ENCODE measurements at places on chromosomes 2 and 18.

DNA sequence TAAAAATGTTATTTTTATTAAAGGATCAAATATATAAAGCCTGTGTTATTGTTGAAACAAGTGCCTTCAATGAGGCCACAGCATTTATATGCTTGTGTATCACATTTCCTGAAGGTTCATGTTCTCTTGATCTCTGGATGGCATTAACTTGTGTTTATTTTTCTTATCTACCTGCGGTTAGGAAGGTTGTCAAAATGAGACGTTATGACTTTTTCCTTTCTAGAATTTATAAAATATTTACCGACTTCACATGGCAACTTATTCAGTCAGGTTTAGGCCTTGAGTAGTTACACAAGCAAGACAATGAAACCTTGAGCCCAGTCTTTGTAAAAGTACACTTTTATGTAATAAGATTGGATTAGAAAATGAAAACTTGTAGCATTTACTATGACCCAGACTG is 196.4 kb upstream of the ACVR2A start:
- DNase-seq: no peak

DNA sequence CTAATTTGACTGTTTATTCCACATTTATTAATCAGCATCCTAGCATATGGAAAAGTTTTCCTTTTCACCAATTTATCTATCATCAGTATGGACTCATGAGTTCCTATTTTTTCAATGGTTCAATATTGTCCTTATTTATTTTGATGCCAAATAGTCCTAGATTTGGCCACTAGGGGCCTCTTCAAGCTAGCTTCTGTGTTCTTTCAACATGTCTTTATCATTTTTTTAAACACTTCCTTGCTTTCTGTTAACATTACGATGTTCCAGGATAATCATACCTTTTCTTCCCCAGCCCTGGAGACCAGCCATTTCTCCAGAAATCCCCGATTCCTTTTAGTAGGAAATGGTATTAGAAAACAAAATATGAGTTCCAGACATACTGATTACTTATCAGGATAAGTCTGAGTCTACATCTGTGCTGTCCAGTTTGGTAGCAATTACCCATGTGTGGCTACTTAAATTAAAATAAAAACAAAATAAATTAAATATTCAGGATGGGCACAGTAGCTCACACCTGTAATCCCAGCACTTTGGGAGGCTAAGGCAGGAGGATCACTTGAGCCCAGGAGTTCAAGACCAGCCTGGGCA is 70.6 kb downstream of the RPE start:
- no peak for DNase-seq

GRCh38 chr2:9967053-9967775 is 15.7 kb downstream of the GRHL1 start:
- no peak for DNase-seq

- no peak for DNase-seq
Observed at GRCh38 chr2:160752475-160753330, 259.1 kb upstream of the RBMS1 start.

DNA sequence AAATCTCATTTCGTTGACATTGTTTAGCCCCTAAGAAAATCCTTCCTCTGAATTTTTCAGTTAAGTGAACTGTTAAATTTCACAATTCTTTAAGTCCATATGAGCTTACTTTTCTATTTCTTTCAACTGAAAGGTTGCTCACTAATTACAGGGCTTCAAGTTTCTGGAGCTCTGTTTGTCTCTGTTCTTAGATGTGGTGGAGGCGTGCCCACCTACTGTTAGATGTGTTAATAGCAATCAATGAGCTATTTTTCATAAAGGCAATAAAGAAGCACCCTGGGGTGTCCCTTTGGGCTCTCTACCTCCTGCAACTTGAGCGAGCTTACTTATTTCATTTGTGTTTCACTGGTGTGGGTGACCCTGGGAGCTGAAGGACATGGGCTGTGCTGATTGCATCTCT is 25.0 kb downstream of the CREG2 start:
- DNase-seq: no peak

- no peak for DNase-seq
Observed at GRCh38 chr18:48545757-48546321, 7.0 kb downstream of the CTIF start.

- no peak for DNase-seq
Observed at GRCh38 chr2:133138693-133139092, 429.6 kb downstream of the NCKAP5 start.

GRCh38 chr2:215517391-215517790 is 81.5 kb upstream of the FN1 start:
- no peak for DNase-seq

- DNase-seq: peak; percentile 66
Observed at GRCh38 chr2:20421336-20421987, 25.4 kb upstream of the RHOB start.

DNA sequence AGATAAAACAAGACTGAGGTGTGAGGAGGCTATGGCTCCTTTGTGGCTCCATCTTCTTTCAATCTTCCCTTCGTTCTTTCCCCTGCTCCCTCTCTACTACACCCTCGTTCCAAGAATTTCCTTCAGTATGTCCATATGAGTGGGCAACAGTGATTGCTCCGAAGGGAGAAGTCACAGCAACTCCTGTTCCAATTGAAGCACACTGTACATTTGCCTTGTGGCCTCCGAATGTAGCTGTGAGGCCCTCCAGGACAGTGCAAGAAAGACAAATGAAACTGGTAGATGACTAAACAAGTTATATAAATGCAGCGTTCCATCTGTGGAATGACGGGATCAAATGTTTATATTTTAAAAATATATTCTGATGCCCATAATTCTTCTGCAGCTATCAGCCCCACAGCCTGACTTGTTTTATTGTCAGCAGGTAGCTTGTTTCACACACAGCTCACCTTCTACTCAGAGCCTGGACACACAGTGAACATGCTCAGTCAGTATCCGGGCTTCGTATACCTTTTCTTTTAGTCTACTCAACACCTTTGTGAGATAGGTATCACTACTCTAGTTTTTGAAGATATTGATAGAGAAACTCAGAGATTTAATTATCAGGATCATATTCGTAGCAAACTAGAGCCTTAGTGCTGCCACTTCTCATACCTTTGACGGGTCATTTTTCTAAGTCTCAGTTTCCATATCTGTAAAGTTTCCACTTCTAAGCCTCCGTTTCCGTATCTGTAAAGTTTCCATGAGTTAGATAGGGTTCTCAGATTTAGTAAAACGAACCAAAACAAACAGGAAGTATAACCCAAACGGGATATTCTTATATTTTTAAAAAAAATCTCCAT is 216.7 kb upstream of the STON1 start:
- no peak for DNase-seq

GRCh38 chr2:127108090-127108523 is 1.2 kb upstream of the BIN1 start:
- DNase-seq: no peak

- DNase-seq: no peak
Observed at GRCh38 chr2:84458551-84459017, 496 bp downstream of the SUCLG1 start.

DNA sequence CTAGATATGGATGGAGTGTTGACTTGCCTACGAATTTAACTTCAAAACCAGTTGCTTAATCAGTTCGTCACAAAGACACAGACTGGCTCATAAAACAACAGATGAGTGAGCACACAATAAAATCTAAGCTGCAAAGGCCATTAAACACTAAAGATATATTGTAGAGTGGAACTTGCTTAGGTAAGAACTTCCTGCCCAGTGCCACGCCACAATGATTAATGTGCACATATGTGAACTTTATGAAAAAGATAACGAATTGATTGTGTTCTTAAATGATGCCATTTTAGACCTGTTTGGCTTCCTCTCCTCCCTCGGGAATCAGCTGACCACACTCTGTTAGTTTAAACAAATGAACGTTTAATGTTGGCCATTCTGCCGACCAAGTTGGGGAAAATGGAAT is 2031.3 kb upstream of the CELF4 start:
- no peak for DNase-seq

DNA sequence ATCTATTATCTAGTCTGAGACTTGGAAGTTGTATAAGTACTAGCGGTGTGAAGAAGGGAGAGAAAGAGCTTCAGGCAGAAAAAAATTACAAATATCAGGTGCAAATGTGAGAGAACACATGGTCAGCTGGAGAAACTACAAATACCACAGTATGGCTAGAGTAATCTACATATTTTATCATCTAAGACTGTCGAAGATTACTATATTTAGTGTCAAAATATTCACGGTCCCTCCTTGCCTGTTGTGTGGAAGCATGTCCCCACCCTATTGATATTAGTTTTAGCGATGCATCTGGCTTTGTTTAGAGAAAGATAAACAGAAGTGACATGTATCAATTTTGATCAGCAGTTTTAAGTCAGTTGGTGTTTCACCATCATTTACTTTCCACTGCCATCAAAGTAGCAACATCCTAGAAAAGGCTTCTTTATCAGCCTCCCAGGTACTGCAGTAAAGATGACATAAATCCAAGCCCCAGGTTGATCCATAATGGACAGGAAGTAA is 90.5 kb upstream of the ITGA4 start:
- DNase-seq: no peak

GRCh38 chr18:76678248-76678647 is 144.1 kb upstream of the ZNF236 start:
- DNase-seq: no peak

- DNase-seq: no peak
Observed at GRCh38 chr18:44786688-44787087, 106.0 kb downstream of the SETBP1 start.

- DNase-seq: no peak
Observed at GRCh38 chr2:204966245-204966644, 421.0 kb downstream of the PARD3B start.

GRCh38 chr2:240208631-240209211 is 68.3 kb upstream of the OTOS start:
- DNase-seq: no peak

GRCh38 chr2:143994961-143995360 is 525.0 kb downstream of the ZEB2 start:
- DNase-seq: no peak

DNA sequence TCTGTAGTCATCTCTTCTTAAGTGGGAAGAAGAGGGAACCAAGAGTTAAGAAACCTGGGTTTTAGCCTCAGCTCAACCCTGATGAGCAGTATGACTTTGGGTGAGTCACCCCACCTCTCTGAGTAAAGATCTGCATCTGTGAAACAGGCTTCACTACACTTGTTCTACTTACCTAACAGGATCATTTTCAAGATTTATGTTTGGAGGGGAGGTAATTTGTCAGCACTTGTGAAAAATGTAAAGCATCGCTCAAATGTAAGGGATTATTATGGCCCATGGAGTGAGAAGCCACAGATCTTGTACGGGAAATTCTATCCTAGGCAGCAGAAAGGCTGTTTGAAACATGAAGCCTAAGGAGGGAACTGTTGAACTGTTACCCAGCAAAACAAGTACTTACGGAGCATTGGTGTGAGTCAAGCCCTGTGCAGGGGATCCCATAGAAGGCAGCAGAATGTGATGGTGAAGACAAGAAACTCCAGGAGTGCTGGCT is 160.6 kb downstream of the PRKCE start:
- no peak for DNase-seq

DNA sequence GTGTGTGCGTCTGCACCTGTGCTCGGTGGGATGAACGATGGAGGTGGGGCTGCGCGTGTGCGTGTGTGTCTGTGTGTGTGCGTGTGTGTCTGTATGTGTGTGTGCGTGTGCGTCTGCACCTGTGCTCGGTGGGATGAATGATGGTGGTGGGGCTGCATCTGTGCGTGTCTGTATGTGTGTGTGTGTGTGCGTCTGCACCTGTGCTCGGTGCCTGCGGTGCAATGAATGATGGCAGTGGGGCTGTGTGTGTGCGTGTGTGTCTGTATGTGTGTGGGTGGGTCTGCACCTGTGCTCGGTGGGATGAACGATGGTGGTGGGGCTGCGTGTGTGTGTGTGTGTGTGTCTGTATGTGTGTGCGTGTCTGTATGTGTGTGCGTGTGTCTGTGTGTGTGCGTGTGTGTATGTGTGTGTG is 48.5 kb upstream of the CTDP1 start:
- no peak for DNase-seq

GRCh38 chr18:384897-385296 is 115.6 kb downstream of the COLEC12 start:
- no peak for DNase-seq

- DNase-seq: no peak
Observed at GRCh38 chr2:68653034-68653433, 9.7 kb downstream of the PROKR1 start.

DNA sequence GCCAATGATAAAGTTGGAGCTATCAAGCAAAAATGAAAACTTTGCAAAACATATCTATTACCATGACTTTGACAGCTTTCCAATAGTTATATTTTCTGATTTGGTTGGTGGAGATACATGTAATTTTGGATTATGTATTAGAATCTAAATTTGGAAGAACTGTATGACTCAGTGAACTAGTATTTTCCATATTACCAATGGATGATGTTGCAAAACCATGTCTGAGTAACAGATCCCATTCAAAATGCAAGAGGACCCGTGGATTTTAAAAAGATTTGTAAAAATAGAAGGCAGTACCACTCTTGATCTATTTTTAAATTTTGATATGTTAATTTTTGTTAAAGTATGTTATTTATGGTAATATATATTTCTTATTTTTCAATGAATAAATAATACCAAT is 83.0 kb downstream of the TAF4B start:
- no peak for DNase-seq

DNA sequence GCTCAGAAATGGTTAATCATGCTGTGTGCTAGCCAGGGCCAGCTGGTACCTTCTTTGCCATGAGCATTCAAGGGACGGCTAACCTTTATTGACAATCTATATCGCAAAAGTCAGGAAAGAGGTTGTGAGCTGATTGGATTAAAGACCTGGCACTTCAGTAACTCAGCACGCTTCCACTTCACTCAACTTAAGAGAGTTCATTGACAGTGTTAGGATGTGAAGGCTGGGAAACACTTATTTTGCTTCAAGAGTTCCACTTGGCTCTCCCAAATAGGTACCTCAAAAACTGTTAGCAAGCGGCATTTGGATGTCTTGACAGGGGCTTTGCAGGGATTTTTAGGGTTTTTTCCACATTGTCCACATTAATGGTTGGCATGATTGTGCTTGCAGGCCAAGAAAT is 25.1 kb upstream of the TXNDC2 start:
- no peak for DNase-seq

DNA sequence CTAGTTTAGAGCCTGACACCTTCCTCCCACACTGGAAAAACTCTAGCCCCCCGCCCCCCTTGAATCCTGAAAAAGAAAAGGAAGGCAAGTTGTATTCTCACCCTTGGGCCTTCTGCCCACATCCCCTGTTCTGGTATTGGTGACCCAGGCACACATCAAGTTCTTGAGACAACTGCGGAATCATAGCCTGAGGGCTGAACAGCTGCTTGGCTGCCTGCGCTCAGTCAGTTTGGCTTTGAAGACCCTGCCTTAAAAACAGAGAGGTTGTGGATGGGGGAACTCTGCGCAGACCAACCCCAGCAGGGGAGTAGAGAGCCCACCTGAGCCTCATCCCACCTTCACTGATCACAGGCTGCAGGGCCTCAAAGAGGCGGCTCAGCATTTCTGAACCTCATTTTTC is 229.2 kb downstream of the ANAPC1 start:
- no peak for DNase-seq

- no peak for DNase-seq
Observed at GRCh38 chr2:169031202-169031601, at the start of gene ABCB11. Gene ABCB11, minus strand, starts transcription at chr2:169031324. Its CDS starts 13,199 bp downstream, at chr2:169018125.

DNA sequence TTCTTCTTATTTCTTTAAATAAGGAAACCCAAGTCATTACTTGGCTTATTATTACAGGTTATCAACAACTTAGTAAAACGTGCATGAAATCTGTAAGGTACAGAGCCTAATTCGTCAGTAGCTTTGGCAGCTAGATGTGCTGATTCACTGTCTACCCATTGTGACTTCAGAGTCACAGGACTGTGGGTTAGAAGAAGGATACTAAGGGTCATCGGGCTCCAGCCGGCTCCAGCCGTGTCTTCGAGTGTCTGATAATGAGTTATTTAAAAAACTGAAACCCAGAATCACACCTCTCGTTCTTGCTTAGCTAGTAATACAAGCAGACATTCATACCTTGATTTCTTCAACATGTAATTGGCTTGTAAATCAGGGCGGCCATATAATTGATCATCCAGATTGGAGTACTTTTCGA is 170.5 kb downstream of the FMNL2 start:
- peak; percentile 24 for DNase-seq
